ENCODE measurements at places on chromosomes 4 and X. TPM values are rescaled to one million over a fixed set of nuclear protein-coding genes. Genes with fewer than 3 reads are reported as not detected.

- DNase-seq = peak; percentile 6
Observed at GRCh38 chr4:63563288-63564014, 845.8 kb downstream of the TECRL start.

DNA sequence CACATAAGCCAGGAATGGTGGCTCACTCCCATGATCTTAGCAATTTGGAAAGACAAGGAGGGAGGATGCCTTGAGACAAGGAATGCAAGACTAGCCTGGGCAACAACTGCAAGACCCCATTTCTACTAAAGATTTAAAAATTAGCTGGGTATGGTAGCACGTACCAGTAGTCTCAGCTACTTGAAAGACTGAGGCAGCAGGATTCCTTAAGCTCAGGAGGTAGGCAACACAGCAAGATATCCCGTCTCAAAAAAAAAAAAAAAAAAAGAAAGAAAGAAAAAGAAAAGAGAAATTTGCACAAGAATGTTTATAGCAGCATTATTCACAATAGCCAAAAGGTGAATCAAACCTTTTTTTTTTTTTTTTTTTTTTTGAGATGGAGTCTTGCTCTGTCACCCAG is 29.7 kb downstream of the PDS5A start:
- DNase-seq = no peak

DNA sequence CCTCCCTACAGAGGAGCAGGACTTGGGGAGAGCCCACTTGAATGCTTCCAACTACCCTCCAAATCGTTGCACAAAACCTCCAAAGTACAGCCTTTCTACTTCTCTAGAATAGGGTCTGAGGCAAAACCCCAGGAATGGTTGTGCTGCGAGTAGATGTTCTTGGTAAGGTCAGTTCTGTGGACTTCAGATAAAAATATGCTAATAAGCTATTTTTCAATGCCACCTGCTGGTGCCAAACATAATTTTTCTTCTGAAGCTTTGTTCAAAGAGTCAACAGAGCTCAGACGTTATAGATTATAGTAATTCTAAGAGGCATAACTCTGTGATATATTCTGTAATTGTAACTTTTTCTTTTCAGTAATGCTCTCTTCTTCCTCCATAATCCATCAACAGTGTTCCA is 425.7 kb downstream of the GPAT3 start:
- peak; percentile 5 for DNase-seq

DNA sequence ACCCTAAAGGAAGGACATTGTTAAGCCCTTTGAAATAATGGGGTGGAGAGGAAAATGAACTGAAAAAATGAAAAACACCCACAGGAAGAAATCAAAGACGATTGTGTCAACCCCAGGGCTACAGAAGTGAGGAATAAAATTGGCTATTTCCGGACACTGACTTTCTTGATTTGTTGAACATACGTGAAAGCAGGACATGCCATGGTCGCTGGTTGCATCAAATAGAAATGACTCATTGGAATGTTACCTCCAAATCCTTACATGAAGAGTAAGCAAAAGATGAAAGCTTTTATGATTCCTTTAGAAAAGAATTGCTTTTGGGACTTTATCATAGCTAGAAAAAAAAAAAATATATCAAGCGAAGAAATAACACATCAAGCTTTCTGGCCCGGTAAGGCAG is 75.3 kb downstream of the DCUN1D4 start:
- no peak for DNase-seq

- no peak for DNase-seq
Observed at GRCh38 chrX:17413228-17413627, 38.2 kb downstream of the NHS start.

GRCh38 chr4:141229408-141230101 is 8.9 kb downstream of the ZNF330 start:
- no peak for DNase-seq

- no peak for DNase-seq
Observed at GRCh38 chrX:97858592-97858991, 974.9 kb downstream of the RPA4 start.

DNA sequence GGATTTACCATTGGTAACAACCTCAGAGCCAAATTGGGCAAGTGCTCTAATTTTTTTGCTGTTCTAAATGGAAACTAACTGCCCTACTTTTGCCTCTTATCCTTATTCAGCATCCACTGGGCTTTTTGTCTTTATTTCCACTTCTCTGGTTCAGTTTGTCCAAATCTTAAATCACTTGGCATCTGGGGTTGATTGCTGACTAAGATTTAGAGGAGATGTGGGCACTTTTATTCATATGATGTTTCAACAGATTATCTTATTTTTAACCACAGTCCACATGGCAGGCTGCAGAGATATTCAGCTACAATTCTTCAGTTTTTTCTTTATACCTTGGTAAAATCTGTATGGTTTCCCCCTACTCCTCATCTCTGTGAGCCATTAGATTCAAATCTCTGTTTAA is 1161.4 kb upstream of the PCDH7 start:
- no peak for DNase-seq

GRCh38 chr4:39255871-39256270 is 73.5 kb downstream of the WDR19 start:
- DNase-seq = no peak

DNA sequence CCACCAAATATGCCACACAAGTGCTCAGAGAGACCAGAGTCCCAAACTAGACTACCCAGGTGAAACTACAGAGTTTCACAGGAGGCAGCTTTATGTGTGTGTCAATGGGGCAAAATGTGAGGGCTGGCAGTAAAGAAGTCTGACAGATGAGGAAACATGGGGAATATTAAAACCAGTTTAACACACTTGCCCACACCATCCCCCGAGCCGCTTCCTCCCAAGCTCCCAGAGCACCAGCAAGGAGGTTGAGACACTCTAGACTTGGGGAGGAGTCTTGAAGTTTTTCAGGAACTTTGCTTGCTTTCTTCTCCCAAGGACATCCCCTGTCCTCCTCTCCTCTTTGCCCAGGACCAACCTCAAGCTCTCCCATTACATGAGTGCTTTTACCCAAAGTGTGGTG is 94.7 kb upstream of the SPRY1 start:
- no peak for DNase-seq

DNA sequence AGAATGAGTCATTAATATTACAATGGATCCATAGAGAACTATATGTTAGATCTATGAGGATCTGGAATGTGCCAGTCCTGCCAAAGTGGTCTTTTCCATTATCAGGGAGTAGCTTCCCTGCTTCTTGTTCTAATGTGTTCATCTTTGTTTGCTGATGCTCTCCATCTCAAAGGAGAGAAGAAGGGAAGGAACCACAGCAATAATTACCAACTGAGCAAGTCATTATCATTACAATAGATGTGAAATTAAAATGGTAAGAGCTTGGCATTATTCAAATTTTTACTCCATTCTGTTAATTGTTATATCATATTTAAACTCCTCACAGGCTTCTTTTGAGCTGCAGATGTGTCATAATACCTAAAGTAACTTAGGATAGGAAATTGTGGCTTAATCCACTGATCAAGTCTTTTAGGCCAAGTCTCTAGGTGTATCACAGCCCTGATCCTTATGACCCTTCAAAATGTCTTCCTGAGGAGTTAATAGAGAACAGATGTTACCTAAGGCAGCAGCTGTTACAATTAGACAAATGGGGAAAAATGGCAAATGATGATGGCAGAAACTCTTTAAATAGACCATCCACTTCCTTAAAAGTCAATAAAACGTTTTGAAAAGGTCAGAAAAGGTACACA is 1492.7 kb upstream of the IGFBP7 start:
- DNase-seq = no peak

GRCh38 chrX:13198056-13198761 is 121.6 kb downstream of the ATXN3L start:
- no peak for DNase-seq

DNA sequence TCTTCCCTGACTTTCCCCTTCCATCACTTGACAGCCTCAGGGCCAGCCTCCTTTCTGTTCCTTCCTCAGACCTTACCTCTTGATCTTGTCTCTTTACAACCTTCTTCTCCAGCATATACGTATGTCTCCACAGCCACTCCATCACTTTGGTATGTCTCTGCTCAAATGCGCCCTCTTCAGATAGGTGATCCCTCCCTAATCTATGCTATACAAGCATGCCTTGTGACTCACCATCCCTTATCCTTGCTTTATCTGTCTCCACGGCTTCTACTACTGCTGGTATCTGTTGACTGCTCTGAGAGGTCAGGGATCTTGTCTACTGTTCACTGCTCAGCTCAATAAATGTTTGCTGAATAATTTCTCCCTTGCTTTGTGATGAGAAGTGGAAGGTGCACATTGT is 9.0 kb downstream of the ARAP2 start:
- peak; percentile 32 for DNase-seq

- DNase-seq = no peak
Observed at GRCh38 chrX:136827026-136827425, 46.3 kb upstream of the ARHGEF6 start.

GRCh38 chr4:32745351-32745750 is 2025.2 kb downstream of the PCDH7 start:
- no peak for DNase-seq

DNA sequence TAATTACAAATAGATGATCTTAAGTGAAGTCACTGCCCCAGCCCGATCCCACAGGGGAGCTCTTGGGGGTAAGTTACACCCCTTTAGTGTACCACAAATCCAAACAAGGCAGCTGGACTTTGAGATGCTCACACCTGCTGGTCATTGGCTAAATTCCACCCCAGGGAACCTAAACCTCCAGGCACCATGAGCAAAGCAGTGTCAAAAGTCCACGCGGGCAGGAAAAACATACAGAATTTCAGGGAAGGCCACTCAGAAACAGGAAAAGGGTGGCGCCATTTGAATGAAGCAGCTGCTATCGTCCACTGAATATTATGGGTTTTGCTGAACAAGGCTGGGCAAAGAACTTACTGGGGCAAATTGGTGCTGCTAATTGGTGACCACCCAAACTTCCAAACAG is 30.9 kb downstream of the SUPT20HL1 start:
- no peak for DNase-seq

- DNase-seq = no peak
Observed at GRCh38 chrX:49129427-49129826, 5.9 kb upstream of the GPKOW start.

- no peak for DNase-seq
Observed at GRCh38 chrX:40201329-40201885, 103.6 kb upstream of the BCOR start.

DNA sequence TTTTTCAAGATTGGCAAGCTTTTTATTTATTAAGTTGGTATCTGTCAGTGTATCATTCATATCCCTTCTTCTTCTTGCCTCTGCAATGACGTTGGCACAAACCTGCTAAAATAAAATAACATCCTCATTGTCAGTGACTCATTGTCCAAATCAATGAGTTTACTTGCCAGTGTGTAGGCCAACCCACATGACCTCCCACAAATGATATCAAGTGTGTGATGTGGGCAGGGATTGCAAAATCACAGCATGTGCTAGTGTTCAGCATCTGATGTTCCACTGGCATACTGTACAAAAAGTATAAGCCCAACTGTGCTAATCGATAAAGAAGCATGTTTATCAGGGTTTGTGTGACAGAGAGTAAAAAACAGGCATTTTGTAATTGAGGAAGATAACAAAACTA is 25.5 kb downstream of the GPAT3 start:
- peak; percentile 79 for DNase-seq

- no peak for DNase-seq
Observed at GRCh38 chr4:14336656-14337055, 665.6 kb upstream of the CPEB2 start.

GRCh38 chrX:19005909-19006308 is 22.0 kb upstream of the PHKA2 start:
- no peak for DNase-seq

DNA sequence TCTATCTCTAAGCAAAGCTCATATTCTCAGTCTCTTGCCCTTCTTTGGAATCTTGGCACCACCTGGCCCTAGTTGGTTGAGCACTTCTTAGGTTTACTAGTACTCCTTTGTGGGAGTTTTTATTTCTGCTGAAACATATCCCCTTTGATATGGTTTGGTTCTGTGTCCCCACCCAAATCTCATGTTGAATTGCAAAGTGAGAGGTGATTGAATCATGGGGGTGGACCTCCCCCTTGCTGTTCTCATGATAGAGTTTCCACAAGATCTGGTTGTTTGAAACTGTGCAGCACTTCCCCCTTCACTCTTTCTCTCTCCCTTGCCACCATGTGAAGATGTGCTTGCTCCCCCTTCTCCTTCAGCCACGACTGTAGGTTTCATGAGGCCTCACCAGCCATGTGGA is 22.2 kb upstream of the SYNPO2 start:
- no peak for DNase-seq

- peak; percentile 32 for DNase-seq
Observed at GRCh38 chrX:23901060-23901459, 6.7 kb downstream of the APOO start.

Gene BST1
- polyA plus RNA-seq = 38.6 TPM

Gene ETDA
- not detected for polyA plus RNA-seq

Gene WAS
- 1.1 TPM for polyA plus RNA-seq

Gene PLP2
- 124 TPM for polyA plus RNA-seq

Gene SUPT20HL2
- polyA plus RNA-seq = not detected

Gene GAGE12D
- not detected for polyA plus RNA-seq

Gene PF4V1
- 0.32 TPM for polyA plus RNA-seq

Gene MAGEE1
- not detected for polyA plus RNA-seq

Gene NSDHL
- polyA plus RNA-seq = 19.0 TPM

Gene CRMP1
- polyA plus RNA-seq = 0.22 TPM

Gene PAGE1
- polyA plus RNA-seq = not detected

Gene ZFP92
- 0.42 TPM for polyA plus RNA-seq

Gene GRID2
- 0.27 TPM for polyA plus RNA-seq

Gene CEP135
- 2.6 TPM for polyA plus RNA-seq

Gene CXorf65
- 2.2 TPM for polyA plus RNA-seq

Gene IL1RAPL1
- 0.27 TPM for polyA plus RNA-seq
